RWPE1 (cell line): ENCODE measurements at places on chromosomes 3 and 15.

DNA sequence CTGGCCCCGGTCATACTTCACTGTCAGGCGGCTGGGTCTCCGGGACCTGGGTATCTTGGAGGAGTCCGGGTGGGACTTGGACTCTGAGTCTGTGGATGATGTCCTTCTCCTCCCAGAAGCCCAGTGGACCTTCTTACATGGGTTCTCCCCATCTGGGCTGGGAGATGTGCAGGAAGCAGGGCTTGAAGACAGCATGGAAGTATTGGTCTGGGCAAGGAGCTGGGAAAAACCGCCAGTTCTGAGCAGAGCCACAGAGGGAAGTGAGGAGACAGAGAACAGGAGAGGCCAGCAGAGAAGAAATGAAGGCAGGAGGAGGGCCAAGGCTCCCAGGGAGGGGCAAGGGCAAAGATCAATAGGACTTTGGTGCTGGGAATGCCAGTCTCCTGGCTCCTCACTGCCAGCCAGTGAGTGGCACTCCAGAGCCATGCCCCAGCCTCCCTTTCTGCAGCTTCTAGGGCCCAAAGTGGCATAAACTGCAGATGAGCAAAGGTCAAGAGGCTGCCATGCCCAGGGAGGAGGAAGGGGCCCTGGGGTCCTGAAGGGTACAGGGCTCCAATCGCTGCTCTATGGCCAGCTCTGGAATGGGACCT is at the start of gene PPP1R14D:
Gene PPP1R14D (minus strand): TSS at position 262 of the 590 bp plus-strand sequence. CDS start 67 bp downstream, at position 195.
- no peak for DNase-seq

DNA sequence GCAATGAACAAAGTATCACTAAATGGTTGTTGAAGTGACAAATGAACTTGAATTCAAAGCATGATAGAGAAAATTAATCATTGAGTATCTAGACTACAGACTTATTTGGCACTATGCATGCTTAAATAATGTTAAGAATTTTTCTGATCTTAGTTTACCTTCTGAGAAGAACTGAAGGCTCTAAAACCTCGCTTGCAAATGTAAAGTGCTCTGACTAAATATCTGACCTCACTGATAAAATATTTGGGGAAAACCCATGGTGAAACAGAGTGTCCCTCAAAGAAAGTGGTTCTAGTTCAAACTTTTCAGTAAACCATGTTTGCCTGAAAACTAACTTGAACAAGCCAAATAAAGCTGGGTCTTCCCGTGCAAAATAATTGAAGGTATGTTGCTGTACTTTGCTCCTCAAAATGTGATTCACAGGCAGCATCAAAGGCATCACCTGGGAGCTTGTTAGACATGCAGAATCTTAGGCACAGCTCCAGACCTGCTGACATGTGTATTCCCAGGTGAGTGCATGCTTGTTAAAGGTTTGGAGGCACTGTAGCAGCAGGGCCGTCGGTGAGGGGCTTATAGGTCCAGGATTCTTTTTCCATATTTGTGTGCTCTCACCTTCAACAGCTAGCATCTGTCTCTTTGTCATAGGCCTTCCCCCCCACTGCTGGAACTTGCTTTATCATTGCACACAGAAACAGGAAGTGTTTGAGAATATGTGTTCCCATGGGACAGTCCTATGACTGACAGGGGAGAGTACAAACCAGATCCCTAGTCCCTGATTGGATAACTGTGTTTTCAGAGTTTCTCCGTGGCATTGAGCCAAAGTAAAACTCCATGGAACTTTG is 524.2 kb upstream of the LMCD1 start:
- DNase-seq: no peak

GRCh38 chr15:35427496-35427895 is 118.5 kb downstream of the DPH6 start:
- DNase-seq: no peak

GRCh38 chr15:26736502-26737248 is 36.2 kb downstream of the GABRB3 start:
- DNase-seq: no peak

GRCh38 chr3:35932995-35933394 is 293.7 kb downstream of the ARPP21 start:
- DNase-seq: peak; percentile 4

DNA sequence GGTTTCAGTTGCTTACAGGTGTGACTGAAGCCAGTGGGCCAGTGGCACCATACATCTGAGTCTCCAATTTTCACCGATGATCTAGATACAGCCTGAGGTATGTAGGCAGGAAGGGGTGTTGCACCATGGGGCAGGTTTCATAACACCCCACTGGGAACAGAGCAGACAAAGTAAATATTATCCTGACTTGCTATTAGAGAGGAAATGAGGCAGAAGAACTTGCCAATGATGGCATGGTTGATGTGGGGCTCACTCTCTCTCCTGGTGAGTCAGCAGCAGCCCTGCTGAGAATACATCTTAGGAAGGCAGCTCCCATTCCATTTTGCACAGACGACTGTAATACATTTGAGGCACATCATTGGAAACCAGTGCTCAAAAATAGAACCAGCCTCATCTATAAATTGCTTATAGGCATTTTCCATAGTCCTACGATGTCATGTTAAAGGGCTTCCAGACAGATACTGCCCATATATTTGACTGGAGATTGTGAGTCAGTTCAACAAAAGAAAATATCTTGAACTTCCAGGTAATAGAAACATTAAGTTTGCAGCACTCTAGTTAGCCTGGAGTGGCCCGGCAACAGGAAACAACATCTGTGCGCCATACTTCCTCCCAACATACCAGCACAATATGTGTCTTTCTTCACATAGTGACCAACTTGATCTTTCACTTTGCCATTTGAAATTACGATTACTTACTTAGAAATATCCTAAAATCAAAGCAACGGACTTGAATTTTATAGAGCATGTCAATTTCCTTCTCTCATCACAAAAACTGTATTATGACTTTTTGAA is 175.5 kb downstream of the NECTIN3 start:
- DNase-seq: peak; percentile 10

DNA sequence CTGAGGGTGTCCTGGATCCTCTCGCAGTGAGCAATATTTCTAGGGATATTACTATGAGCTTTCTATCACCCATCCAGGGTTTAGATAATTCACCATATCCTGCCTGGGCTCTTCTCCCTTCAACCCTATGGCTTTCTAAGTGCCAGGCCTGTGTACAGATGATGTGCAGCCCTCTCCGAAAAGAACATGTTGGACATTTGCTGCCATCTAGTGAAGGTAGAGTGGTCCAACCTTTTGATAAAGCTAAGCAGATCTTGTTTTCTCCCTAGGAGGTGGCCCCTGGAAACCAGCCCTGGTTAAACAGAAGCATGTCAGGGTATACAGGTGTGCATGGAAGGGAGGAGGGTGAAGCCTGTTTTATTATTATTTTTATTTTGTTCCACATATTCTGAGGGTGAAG is 27.9 kb upstream of the SCN10A start:
- peak; percentile 13 for DNase-seq

DNA sequence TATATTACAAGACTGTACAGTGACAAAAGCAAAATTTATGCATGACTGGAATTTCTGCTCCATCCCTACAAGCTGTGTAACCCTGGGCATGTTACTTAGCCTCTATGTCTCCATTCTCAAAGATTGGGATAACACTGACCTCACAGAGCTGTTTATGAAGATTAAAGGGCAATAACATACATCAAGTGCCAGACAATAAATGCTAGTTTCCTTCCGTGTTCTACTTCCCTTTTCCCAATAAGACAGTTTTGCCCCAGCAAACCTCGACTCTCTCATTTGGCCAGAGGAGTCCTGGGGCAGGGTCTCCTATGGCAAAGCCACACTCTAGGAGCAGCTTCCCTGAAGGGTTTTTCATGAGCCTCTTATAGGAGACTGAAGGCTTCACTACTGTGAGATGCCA is 7.5 kb downstream of the HEXA start:
- DNase-seq: no peak

DNA sequence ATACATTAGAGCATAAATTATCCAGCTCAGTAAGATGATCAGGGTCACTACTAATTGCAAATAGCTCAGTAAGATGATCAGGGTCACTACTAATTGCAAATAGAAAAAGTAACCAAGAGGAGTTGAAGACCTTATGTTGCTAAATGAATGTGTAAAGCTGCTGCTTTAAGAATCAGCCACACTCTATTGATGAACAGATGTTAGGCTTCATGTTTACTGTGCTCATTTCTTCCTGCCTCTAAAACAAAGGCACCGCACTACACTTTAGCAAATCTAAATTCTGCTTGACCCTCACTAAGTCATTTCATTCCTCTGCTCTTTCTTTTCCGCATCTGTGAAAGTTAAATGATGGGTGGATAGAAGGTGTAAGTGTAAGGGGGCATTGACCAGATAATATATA is 92.6 kb upstream of the PLSCR4 start:
- DNase-seq: no peak

DNA sequence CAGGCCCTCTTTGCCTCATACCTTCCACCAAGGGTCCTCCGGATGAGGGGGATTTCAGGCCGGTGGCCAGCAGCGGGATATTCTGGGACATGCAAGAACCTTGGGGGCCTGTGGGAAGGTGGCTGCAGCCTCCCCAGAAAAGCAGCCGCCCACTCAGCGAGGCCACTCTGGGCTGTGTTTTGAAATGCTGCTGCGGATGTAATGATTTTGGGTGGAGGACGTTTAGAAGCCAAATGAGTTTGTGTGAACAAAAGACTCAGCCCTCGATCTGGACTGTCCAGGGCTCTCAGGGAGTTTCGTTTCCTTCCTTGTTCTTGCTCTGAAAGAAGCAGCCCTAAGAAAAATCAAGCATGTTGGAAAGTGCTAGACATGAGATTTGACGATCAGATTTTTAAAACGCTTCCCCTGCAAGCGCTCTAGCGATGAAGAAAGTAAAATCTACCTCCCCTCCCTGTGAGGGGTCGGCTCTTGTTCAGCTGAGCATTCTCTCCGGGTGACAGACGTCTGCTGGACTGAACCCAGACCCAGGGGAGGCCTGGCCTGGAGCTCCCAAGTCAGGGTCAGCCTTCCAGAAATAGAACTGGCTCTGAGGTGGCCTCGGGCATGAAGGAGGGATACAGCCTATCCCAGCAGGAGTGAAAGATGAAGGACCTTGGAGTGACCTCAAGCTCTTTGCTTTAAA is 12.9 kb downstream of the HEG1 start:
- DNase-seq: no peak

- no peak for DNase-seq
These were observed 18.8 kb downstream of the B4GALT4 start for GRCh38 chr3:119221779-119222320.

DNA sequence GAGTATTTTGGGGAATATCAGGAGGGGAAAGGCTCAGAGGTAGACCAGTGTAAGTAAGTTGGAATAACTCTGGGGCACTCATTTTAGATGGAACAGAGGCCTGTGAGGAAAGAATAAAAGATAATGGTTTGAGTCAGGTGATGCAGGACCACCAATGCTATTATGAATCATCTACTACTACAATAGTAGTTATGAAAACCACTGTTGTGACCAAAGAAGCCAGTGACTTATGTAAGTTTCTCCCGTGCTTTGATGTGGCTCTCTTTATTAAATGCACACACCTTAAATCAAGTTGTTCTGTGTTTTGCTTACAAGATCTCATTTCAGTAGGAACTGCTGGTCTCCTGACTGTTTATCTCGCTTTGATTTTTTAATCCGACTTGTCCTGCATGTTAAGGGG is 13.1 kb upstream of the GUCA1C start:
- DNase-seq: no peak

GRCh38 chr3:23706111-23706510 is 99.6 kb upstream of the UBE2E1 start:
- no peak for DNase-seq

DNA sequence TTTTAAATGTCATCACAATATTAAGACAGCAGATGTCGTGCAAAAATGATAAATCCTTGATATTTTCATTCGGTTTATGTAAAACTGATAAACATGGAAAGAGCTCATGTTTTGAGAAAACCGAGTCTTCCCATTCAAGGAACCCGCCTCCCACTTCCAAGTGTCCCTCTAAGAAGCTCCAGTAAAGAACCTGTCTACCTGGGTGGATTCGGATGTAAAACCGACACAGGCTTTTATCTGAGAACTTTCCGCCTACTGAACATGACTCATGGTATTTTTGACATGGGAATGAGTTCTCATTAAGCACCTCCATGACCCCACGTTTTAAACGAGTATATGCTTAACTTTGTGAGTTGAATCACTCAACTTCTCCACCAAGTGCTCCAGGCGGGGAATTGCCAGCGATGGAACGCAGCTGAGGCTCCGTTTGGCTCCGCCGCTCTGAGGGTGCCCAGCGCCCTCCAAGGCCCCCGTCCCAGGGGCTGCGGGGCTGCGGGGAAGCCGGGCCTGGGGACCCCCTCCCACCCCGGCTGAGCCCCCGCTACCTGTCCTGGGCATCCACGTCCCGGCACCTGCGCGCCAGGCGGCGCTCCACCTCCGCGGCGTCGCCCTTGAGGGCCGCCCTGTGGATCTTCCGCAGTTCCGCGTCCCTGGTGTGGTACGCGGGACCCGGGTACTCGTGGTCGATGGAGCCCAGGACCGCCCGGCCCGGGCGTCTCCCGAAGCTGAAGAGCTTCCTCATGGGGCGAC is 119.9 kb downstream of the LMLN start:
- peak; percentile 44 for DNase-seq

DNA sequence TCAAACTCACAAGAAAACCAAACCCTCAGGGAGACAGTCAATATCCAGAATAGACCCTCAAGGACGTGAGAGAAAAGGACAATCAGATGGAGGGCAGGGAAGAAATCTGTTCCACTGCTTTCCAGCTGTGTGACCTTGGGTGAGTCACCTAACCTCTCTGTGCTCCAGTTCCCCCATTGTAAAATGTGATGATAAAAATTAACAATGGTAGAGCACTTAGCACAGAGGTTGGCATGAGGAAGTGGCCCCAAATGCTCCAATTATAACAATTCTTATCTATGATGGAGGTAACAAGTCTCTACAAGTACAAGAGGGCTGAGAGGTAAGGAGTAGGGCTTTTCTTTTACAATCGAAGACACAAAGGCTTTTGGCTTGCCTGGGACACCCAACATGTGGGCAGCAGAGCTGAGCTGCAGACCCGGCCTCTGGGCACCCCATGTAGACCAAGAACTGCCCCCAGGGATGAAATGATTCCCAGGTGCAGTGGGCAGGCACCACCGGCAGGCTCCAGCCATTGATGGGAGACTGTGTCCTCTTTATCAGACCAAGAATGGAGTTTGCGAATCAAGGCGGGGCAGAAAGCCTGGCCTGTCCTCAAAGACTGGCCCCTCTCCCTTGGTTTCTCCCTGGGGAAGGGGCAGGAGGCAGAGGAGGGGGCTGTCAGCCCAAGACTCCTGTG is 22.0 kb downstream of the WNT7A start:
- DNase-seq: peak; percentile 38

- peak; percentile 31 for DNase-seq
These were observed 619 bp downstream of the ATXN7 start for GRCh38 chr3:63864008-63864964.

- DNase-seq: no peak
These were observed 7.1 kb downstream of the LRRK1 start for GRCh38 chr15:100926258-100926657.

- no peak for DNase-seq
These were observed 19.0 kb downstream of the SMAD6 start for GRCh38 chr15:66721020-66721419.

GRCh38 chr3:16305111-16305541 is 40.1 kb downstream of the OXNAD1 start:
- no peak for DNase-seq

- DNase-seq: no peak
These were observed 267.0 kb upstream of the CHRM5 start for GRCh38 chr15:33701304-33701696.
